Common myeloid progenitor, CD34-positive (primary cell): ENCODE measurements at places on chromosomes 3 and 15.

DNA sequence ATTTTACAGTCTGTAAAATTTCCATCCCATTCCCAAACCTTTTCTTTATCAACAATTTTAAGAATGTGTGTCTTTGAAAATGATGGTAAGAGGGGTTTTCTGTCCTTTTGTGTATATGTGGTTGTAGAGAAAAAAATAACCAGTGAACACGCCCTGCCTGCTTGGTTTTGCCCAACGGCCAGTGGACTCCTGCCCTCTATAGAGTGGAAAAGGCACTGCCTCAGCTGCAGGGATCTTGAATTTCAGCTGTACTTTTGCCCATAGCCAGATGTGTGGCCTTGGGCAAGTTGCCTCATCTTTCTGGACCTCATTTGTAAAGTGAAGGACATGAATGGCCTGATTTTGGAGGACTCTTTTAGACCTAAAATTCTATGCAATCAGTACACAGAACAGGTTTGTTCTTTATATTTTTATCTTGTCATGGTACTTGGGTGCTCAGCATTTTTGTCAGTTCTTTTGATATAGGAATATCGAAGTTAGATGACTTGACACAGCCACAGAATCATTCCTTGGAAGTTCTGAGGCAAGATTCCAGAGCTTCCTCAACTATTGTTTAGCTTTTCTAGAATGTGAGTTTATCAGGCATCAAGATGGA is 81.0 kb downstream of the CLDN11 start:
- no peak for DNase-seq

GRCh38 chr3:120258009-120258408 is 27.0 kb downstream of the GPR156 start:
- peak; percentile 4 for DNase-seq

- DNase-seq = no peak
Measured at GRCh38 chr3:134277066-134277660, 26.5 kb upstream of the RYK start.

DNA sequence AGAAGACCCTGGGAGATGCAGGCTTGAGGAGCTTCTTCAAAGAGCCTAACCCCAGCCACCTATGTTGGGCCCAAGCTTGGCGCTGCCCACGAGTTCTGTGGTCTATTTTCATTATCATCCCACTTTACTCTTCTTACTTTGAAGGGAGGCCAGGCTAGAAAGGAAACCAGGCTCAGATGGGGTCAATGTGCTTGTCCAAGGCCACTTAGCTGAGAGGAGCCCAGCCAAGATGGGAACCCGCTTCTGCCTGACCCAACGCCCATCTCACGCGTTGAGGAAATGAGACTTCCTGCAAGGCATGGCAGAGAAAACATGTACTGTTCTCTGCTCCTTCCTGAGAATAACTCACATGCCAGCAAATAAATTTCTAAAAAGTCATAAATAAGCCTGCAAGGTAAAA is 486.3 kb upstream of the PROK2 start:
- peak; percentile 43 for DNase-seq

DNA sequence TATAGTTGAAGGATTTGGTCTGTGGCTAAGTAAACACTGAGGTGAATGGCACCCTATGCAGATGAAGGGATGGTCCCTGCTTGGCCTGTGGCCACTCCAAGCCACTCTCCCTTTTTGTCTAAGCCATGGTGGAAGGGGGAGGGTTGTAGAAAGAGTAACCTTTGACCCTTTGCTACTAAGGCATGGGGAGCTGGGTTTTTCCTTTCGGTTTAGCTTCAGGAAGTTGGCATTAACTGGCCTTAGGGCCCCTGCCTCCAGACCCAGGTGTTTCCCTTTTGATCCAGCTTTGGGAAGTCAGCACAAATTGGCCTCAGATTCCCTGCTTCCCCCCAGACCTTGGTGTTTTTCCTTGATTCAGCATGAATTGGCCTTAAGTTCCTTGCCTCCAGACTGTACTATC is 49.5 kb downstream of the EFCAB12 start:
- DNase-seq = no peak

GRCh38 chr3:152760591-152760990 is 74.3 kb upstream of the P2RY1 start:
- no peak for DNase-seq

GRCh38 chr3:149174901-149175300 is 45.5 kb downstream of the HPS3 start:
- DNase-seq = no peak

DNA sequence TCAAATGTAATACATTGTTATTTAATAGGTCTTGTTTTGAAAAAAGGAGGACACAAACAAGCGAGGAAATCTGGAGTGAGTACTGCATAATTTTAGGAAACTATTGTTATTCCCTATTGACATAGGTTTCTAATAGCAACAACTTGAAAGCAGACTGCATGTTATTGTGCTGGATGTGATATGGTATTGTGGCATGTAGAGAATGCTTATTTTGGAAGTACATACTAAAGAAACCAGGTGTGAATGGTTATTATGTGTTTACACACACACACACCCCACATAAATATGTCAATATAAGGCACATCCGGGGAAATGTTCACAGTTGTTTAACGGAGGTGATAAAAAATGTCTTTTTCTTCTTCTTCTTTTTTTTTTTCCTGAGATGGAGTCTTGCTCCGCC is 5.9 kb upstream of the MORF4L1 start:
- DNase-seq = no peak

GRCh38 chr3:32428092-32429068 is 36.7 kb downstream of the CMTM7 start:
- DNase-seq = peak; percentile 75

DNA sequence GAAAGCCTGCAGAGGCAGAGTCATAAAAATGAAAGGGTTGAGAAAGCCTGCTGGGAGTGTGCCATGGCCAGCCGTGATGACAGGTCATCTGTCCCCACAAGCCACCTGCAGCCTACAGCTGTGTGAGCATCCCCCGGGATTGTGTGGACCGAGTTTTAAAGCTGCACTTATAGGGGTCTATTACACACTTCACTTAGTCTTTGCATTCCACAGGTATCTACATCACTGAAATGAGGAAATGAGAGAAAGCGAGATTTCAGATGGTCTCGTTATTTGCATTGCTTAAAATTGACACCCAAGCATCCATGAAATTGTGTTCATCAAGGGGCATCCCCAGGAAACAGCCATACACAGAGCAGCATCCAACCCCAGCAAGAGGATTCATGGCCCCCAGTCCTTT is 137.6 kb upstream of the TRIM42 start:
- no peak for DNase-seq

- no peak for DNase-seq
Measured at GRCh38 chr3:160372780-160373179, 26.2 kb downstream of the IFT80 start.

- peak; percentile 28 for DNase-seq
Measured at GRCh38 chr3:64244011-64244942, 19.0 kb upstream of the PRICKLE2 start.

GRCh38 chr3:9008550-9009255 is 45.4 kb upstream of the RAD18 start:
- DNase-seq = no peak

DNA sequence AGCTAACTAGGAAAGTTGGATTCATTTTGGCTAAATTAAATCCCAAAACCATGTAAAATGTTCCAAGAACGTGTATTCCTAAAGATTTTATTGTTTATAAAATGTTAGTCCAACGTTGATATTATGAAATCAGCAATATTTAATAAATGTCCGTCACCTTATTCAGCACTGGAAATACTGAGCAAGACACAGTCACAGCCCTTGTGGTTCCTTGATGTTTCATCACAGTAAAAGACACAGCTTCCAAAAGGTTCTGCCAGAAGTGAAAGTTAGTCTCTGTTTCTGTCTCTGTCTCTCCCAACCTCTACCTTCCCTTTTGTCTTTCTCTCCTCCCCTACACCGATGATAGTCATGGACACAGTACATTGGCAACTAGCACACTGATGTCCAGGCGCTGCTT is 82.2 kb upstream of the BOC start:
- no peak for DNase-seq

DNA sequence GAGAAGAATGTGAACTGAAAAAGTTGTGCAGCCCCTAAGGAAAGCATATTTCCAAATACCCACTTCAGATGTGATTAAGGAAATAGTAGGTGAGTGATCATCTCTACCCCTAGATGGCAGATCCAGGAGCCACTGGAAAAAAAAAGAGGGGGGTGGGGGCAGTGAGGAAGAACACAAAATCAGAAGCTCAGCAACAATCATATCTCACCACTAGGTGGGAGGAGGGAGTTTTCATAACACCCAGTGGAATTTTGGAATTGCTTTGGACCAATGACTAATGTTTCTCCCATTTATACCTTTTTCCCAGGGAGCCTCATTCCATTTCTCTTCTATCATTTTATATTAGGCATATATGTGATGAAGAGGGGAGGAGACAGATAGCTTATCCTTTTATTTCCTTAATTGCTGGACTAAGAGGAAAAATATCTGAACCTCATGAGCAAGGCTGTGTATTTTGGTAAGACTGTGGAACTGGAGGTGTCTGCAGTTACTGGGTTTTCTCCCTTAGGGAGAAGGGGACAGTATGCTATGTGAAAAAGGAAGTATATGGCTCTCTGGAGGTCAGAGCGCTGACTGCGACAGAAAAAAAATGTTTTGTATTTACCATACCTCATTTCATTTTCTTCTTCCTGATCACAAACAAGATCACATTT is 363.4 kb downstream of the GAP43 start:
- peak; percentile 6 for DNase-seq

GRCh38 chr15:68277131-68277602 is 378 bp upstream of the FEM1B start:
- DNase-seq = no peak

- no peak for DNase-seq
Measured at GRCh38 chr15:70605606-70606410, 157.6 kb downstream of the UACA start.

DNA sequence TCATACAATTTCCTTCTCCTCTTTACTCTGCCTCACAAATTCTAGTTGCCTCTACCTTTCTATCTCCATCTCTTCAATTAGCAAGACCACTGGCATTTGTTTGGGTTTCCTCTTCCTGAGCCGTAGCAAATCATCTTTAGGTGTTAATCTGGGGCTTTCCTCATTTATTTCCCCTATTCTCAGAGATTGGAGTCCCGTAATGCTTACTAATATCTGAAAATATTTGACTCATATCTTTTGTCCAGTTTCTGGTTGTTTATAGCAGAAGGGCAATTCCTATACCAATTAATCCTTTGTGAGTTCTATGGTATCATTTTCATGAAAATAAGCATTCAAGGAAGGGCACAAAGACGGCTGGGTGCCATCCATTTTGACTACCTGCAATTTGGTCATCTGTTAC is 103.7 kb downstream of the NR2E3 start:
- DNase-seq = no peak

DNA sequence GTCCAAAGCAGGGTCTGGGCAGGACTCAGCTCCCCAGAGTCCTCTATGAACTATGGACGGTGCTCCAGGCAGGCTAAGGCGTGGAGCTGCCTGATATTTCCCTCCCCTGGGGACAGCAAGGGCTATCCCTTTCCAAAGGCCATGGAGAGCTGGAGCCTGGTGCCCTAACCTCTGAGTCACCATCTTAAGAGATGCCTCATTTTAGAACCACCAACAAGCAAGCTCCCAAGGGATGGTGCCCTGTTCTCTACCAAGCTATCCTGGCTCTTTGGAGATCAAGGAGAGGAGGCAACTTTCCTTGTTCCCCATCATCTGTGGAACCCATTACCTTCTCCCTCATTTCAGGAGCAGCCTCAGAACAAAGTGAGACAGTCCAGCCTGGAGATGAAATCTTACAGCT is 15.7 kb downstream of the STARD5 start:
- DNase-seq = no peak

DNA sequence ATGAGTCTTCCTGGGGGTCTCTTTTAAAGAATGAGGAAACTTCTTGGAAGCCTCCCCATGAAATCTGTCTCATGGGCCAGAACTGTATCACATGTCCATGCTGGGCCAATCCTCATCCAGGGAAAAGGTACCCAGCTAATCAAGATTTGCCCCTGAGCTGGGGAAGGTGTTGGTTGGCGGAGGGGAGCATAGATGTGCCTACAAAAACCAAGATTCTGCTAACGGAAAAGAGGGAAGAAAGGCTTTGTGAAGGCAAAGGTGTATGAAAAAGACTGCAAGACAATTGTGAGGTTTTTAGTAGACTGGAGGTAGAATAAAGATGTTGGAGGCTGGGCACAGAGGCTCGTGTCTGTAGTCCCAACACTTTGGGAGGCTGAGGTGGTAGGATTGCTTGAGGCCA is 18.5 kb upstream of the BLM start:
- no peak for DNase-seq

DNA sequence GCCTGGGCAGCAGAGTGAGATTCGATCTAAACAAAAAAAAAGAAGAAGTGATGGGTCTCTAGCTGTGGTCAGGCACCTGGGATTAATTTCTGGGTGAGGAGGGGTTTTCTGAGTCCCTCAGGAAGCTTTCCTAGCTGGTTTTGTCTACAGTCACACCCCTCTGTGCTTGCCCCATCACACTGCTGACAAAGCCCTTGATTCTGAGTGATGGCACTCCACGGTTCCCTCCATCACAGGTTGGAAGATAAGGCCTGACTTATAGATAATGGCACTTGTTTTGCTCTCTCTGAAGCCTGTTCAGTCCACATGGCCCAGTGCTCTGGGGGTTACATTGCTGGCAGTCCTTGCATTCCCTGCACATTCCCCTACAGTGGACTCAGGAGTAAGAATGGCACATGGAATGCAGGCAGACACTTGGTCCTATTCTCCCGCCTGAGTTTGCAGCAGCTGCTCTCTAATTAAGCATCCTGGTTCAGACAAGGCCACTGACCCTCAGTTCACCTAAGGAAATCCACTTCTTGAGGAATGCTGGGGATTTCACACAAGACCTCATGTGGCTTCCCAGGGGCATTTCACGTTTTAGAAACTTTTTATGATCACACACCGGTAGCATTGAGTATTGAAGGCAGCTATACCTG is 81.0 kb upstream of the NMNAT3 start:
- DNase-seq = no peak

DNA sequence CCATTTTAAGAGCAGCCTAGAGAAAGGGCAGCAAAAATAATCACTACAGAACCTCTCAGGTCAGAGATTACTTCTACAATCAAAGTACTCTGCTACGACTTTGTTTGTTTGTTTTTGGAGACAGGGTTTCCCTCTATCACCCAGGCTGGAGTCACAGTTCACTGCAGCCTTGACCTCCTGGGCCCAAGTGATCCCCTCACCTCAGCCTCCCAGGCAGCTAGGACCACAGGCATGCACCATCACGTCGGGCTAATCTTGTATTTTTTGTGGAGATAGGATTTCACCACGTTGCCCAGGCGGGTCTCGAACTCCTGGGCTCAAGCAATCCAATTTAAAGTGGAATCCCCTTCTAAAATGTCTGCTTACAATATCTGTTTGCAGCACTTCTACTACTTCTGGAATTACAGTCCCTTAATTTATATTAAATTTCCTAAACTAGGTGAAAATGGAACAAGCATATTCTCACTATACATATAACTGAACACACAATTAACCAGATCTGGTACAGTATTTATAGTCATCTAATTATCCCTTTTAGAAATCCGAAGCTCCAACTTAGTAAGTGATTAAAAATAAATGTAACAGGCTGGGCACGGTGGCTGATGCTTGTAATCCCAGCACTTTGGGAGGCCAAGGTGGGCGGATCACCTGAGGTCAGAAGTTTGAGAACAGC is 4.4 kb downstream of the UACA start:
- DNase-seq = no peak

GRCh38 chr15:61641645-61642044 is 412.5 kb upstream of the RORA start:
- no peak for DNase-seq

GRCh38 chr15:88144921-88145653 is 111.5 kb downstream of the NTRK3 start:
- DNase-seq = no peak

- peak; percentile 33 for DNase-seq
Measured at GRCh38 chr3:12049675-12050074, 45.5 kb downstream of the SYN2 start.
